CD4-positive, alpha-beta T cell treated with Interleukin-6 at 100 ng/mL for 8 hours (primary cell): ENCODE measurements at places on chromosomes 11 and 22.

DNA sequence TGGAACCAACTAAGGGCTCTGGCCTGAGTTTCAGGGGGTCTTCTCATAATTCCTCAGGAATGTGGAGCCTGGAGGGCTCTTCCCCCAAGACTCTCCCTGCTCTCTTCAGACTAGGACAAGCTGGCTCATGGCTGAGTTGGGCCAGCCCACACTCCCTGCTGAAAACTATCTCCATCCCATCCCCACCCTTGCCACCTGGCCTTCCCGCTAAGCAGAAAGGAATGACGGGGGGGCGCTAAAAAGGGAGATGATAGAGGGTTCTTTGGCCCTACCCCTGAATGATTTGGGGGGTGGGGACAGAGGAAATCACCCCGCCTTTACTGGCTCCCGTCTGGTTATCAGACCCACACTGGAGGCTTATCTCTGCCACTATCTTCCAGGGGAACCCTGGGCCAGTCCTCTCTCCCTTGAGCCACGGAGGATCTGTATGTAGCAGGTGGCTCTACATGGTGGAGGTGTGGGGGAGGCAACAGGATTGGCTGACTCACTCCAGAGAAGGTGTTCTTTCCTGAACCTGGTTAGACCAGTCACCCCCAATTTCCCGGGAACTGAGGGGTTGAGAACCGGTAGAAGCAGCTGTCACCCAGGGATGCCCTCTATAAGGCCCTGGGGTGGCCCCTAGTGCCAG is 5.7 kb downstream of the SMTN start:
- no peak for DNase-seq

DNA sequence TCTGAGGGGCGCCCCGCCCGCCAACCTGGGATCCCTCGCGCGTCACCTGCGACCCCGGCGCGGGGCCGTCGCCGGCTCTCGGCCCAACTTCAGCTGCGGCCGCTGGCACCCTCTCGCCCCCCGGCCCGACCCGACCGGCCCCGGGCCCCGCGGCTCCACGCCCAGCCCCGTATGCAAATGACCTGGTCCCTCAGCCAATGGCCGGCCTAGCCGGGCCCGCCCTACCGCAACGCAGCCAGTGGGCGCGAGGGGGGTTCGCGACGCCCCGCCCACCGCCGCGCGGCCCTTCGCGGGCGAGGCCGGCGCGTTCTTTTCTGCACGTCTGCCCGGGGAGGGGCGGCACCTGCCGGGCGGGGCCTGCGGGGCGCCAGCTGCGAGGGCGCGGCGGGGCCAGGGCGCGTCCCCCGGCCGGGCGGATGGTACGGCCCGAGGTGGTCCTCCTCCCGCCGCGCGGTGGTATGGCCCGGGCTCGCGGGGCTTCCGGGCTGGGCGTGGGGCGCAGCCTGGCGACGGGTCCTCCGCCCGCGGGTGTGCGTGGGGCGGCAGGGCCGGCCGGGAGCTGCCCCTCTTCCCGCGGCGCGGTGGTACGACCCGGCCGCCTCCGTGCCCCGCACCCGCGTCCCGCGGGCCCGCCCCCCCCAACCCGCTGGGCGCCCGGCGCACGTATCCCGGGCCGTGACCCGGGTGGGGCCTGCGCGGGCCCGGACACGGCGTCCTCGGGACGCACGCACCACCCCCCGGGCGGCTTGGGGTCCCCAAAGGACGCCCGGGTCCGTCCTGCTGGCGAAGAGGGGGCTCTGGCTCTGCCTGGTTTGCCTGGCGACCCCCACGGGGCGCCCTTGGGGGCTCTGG is 7.7 kb upstream of the PHRF1 start:
- DNase-seq, result peak; percentile 93

DNA sequence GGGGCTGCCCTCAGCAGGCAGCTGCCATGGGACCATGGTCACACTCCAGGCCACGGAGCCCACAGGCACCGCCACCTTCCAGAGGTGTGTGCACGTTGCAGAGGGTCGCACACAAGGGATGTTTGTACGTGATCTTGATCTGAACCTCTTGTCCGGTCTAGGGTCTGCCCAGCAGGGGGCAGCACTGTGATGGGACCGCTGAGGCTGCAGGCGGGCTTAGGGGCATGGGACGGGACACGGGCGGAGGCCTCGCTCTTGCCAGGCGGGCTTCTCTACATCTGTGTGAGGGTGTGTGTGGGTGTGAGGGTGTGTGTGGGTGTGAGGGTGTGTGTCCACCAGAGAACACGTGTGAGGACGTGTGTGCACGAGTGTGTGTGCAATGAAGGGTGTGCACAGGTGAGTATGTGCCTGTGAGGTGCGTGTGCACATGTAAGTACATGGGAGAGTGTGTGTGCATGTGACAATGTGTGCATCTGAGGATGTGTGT is 52.4 kb downstream of the CACNA1I start:
- DNase-seq, result peak; percentile 67

- DNase-seq, result no peak
Measured at GRCh38 chr11:119795231-119795630, 66.2 kb upstream of the NECTIN1 start.

DNA sequence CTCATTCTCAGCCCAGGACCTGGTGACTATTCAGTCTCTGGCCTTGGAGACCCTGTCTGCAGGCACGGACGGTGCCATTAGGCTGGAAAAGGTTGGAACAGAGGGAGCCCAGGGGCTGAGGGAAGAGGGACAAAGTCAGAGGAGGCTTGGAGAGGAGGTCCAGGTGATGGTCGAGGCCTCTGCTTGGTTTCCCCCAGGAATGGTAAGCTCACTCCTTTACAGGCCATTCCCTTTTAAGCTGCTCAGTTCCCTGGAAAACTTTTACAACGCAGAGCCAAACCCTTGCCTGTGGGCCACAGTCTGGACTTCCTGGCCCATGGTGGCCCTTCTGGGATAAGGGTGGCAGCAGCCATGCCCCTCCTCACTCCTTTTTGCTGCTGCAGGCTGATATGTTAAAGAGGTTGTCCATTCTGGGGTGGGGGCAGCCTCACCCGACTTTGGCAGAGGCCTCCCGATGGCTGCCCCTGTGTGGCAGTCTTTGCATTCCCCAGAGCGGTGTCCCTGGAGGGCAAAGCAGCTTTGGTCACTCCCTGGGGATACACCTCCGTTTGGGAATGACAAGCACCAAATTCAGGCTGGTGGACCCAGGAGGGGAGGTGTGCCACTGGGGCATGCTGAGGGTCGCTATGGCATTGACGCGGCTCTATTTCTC is 34.0 kb upstream of the RFPL3 start:
- no peak for DNase-seq

DNA sequence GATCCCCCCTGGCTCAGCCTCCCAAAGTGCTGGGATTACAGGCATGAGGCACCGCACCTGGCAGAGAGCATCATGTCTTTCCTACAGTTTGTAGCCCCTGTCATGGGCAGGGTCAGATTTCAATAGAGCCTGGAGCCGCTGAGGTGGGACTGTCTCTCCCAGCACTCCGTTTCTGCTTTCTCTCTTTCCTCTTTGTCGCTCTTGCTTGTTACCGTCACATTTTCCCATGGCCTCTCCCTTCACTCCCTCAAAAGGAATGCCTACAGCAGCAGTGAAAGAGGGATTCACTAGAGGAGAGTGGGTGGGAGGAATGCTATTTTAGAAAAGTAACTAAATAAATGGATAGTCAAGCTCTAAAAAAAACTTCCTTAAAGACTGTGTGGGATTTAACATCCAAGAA is 136.7 kb upstream of the TTC12 start:
- DNase-seq, result no peak

GRCh38 chr22:37920126-37920525 is 14.0 kb downstream of the MICALL1 start:
- DNase-seq, result no peak

DNA sequence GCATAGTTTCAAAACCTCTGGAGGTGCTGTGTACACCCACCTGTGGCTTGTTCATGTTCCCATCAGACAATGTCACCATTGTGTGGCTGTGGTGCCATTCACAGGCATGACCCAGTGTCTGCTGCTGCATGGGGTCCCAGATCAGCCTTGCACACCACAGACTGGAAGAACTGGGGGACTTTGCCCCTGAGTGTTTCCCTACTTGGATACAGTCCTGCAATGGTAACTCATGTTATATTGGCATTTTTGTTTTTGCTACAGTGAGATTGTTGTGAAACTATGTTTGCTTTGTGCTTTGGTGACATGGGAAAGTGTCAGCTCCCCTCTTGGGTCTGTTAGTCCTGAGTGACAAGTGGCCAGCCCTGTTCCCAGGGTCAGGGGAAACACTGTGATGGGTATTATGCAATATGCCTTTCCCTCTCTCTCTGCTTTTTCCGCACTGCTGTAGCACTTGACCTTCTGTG is 108.8 kb downstream of the NAV2 start:
- DNase-seq, result no peak

- DNase-seq, result no peak
Measured at GRCh38 chr11:105229257-105229656, 89.7 kb upstream of the CARD18 start.

DNA sequence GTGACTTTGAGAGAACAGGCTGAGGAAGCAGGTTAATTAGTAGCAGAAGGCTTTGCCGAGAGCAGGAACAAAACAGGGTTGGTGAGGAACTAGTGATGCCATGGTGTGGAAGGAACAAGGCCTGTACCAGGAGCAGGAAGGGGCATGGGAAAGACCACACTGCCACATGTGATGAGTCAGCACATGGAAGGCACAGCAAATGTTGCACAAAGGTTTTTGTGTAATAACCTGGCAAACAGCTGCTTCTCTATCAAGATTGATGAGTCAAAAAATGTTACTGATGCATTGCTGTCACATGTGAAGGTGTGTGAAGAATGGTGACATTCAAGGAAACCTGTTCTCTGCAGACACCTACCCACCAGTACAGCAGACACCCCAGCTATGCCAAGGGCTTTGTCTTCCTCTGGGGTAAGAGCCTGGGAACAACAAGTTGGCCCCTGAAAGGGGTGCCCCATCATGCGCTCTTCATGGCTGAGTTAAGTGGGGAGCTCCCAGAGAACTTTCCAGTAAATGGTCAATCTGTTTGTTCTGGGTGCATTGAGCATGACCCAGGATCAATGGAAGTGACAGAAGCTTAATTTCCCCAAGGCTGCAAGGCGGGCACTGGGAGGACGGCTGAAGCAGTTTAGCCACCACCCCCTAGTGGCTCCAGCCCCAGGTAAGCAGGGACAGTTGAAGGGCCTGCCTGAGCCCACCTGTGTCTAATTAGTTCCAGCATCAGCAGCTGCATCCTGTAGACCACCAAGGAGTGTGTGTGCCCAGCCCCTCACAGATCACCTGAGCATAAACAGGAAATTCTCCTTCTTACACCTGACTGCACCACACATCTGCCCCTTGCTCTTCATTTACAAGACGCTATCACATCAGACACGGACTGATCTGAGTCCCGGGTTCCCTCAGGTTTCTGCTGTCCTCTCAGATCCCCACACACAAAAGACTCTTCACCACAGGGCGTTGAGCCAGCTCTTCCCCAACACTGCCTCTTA is 47.6 kb downstream of the GGTLC2 start:
- no peak for DNase-seq

GRCh38 chr11:36079878-36080675 is 136.2 kb downstream of the LDLRAD3 start:
- DNase-seq, result no peak

DNA sequence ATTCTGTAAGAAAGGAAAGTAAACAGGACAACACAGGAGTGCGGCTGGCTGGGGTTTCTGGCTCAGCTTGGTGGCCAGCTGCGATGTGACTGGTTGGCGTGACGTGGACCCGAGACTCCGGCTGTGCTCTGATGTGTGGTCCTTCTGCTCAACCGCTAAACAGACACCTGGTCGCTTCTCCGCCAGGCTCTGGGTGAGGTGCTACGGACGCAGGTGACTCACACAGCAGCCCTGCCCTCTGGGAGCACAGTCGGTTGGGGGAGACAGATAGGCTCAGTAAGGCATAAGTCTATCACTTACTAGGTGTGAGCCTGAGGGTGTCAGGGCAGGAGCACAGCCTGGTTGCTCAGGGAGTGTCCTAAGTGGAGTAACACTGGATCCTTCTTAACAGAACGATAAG is 8.2 kb downstream of the RTL6 start:
- no peak for DNase-seq

DNA sequence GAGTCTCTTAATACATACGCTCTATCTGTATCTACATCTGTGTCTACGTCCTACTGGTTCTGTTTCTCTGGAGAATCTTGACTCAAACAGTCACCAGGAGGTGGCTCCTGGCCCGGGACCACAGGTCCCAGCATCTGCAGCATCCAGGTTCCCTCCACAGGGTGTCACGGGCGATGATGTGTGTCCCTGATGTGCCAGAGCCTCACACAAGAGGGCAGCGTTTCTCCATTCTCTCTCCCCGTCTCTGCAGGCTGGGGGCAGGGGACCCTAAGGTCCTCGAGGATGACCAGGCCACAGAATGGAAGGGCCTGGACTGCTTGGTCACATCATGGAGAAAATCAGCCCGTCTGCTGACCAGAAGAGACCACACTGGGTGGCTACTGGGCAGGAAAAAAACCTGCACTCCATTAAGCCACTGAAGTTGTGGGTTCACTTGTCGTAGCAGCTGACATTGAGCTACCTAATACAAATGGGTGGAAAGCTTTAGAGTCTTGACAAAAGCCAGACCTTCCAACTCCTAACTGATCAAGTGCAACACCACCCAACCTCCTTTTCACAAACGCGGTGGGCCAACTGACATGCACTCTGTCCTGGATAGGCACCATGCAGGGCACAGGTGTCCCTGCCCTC is 392.5 kb downstream of the CTTN start:
- DNase-seq, result no peak
